ENCODE measurements at places on chromosomes 16 and 17.

DNA sequence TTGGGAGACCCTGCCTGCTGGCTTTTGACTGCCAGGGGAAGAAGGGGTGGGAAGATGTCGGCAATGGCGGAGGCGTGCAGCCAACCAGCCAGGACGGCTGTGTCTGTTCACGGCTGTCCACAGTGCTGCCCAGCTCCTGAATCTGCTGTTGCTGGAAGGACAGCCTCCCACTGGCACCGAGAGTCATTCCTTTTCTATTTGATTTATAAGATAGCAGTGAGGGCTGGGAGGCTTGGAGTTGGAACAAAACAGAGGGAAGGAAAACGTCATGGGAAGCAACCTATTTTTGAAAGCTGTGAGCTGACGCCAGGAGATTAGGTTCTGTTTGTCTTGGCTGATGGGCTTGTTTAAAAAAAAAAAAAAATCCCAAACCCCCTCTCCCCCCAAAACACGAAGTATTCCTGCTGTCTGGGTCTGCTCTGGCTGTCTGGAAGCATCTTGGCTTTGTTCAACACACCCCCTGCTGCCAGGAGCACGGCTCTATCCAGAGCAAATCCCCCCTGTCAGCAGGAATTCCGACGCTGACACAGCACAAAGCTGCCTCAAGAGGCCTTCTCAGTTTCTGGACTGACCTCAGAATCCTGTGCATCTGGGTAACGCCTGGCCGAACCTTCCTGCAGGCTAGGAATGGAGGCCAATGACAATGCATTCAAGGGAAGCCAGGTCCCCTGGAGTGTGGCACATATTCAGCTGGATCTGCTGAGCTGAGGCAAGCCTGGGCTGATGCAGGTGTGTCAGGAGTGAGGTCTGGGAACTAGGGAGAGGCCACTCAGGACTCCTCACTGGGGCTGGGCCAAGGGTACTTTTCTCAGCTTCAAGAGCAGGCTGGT is 41.0 kb upstream of the SREBF1 start:
- no peak overlapping the region for H3K4me3 ChIP-seq
- no peak for DNase-seq
- no peaks in the 10 kb centered on the region for H3K27me3 ChIP-seq
- H3K36me3 ChIP-seq = peaks cover 4% of the 10 kb centered on the region
- no peak overlapping the region for H3K27ac ChIP-seq

- H3K4me1 ChIP-seq = peaks cover 21% of the 10 kb centered on the region
- DNase-seq = no peak
- H3K36me3 ChIP-seq = peaks cover 9% of the 10 kb centered on the region
- H3K4me3 ChIP-seq = peak overlapping the region; percentile 43
Measured at GRCh38 chr17:46212634-46213435, 19.6 kb upstream of the KANSL1 start.

GRCh38 chr17:9038380-9038779 is 17.1 kb downstream of the NTN1 start:
- no peaks in the 10 kb centered on the region for H3K4me1 ChIP-seq
- no peak overlapping the region for H3K27ac ChIP-seq
- H3K36me3 ChIP-seq = peaks cover 3% of the 10 kb centered on the region

DNA sequence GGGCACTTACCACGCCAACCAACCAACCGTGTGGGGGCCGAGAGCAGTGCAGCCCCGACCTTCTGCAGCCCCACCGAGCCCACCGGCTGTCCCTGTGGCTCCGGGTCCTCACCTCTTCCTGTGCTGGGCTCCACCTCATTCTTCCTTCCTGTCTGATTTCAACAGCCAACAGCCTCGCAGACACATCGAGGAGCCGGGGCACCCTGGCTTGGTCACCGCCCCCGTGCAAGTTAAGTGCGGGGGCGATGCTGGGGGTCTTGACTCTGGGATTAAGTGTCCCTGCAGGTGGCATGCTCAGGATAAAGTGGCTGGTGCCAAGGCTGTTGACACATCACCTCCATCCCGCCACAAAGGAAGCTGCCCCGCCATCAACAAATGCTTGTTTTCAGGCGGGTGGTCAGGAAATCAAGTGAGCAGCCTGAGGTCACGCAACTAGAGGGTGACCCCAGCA is at the start of gene NLRC3:
TSS of gene NLRC3 (minus strand) at position 102 of the 451 bp plus-strand sequence. CDS start 12,367 bp downstream, outside the sequence.
- DNase-seq = no peak
- H3K27me3 ChIP-seq = no peaks in the 10 kb centered on the region

- H3K27ac ChIP-seq = no peak overlapping the region
- no peak for DNase-seq
- H3K4me1 ChIP-seq = peaks cover 9% of the 10 kb centered on the region
- H3K27me3 ChIP-seq = peaks cover 5% of the 10 kb centered on the region
Measured at GRCh38 chr17:78374189-78374588, 4.3 kb upstream of the PGS1 start.

DNA sequence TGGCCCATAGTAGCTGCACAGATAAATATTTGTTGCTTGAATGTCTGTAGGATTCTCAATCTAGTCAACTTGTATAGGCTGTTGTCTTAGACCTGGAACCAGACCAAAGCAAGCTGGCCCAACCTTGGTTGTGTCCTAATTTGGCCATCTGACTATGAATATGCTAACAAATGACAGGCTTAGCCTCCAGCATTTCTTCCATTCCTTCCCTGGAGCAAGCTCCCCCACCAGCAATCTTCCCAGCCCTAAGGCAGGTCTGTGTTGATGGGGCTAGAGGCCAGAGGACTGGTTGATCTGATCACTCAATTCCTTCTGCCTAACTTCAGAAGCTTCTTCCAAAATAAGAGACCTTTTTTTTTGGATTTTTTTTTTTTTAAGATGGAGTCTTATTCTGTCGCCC is 9.4 kb upstream of the PHOSPHO1 start:
- no peak overlapping the region for H3K27ac ChIP-seq
- H3K27me3 ChIP-seq = peaks cover 20% of the 10 kb centered on the region
- peaks cover 2% of the 10 kb centered on the region for H3K36me3 ChIP-seq
- no peaks in the 10 kb centered on the region for H3K4me1 ChIP-seq

- no peak for DNase-seq
- H3K4me3 ChIP-seq = no peak overlapping the region
- no peak overlapping the region for H3K27ac ChIP-seq
- H3K36me3 ChIP-seq = peaks cover 12% of the 10 kb centered on the region
Measured at GRCh38 chr16:23691483-23692189, 12.9 kb downstream of the PLK1 start.

- no peaks in the 10 kb centered on the region for H3K27me3 ChIP-seq
- no peak for DNase-seq
- H3K27ac ChIP-seq = no peak overlapping the region
Measured at GRCh38 chr17:51052235-51052634, 68.4 kb downstream of the SPAG9 start.

GRCh38 chr17:46192189-46192438 is 1.1 kb downstream of the KANSL1 start:
- H3K4me3 ChIP-seq = peak overlapping the region; percentile 100
- H3K27ac ChIP-seq = peak overlapping the region; percentile 99
- H3K36me3 ChIP-seq = peaks cover 5% of the 10 kb centered on the region
- no peaks in the 10 kb centered on the region for H3K27me3 ChIP-seq
- DNase-seq = no peak
- H3K4me1 ChIP-seq = peaks cover 55% of the 10 kb centered on the region

GRCh38 chr17:77145612-77146245 is 5.0 kb downstream of the SEC14L1 start:
- H3K27me3 ChIP-seq = no peaks in the 10 kb centered on the region
- peak overlapping the region; percentile 92 for H3K27ac ChIP-seq
- peaks cover 47% of the 10 kb centered on the region for H3K4me1 ChIP-seq
- peak overlapping the region; percentile 47 for H3K4me3 ChIP-seq
- no peak for DNase-seq
- peaks cover 16% of the 10 kb centered on the region for H3K36me3 ChIP-seq

DNA sequence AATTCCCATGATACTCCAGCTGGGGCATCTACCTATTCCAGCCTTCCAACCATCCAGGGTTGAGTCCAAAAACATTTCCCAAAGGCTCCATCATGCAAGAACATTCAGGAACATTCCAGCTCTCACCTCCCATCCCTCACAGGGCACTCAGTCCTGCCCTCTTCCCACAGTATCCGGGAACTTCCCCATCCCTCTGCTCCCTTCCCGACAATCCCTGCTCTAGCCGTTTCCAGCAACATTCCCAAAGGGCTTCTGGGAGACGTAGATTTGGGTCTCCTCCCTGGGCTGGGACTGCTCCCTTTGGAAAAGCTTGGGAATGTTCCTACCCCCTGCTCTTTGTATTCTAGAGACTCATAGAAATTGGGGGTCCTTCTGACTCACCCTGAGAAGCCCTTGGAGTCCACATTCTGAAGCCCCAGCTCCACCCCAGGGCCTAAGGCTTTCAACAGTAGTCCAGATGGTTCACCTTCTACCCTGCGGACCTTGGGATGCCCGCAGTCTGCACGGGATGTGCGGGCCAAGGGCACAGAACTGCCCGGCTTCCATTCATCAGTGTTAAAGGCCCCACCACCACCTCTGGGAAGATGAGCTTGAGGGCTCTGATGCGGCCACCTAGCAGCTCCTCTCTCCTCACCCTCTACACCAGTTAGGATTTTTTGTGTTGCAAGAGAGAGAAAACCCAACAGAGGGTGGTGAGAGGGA is 25.4 kb downstream of the NGFR start:
- H3K4me3 ChIP-seq = no peak overlapping the region
- H3K27ac ChIP-seq = no peak overlapping the region
- peaks cover 15% of the 10 kb centered on the region for H3K4me1 ChIP-seq
- peaks cover 34% of the 10 kb centered on the region for H3K27me3 ChIP-seq
- peaks cover 2% of the 10 kb centered on the region for H3K36me3 ChIP-seq

GRCh38 chr17:64431534-64431933 is 17.4 kb upstream of the MILR1 start:
- peaks cover 20% of the 10 kb centered on the region for H3K27me3 ChIP-seq
- no peak overlapping the region for H3K27ac ChIP-seq
- DNase-seq = no peak
- H3K4me1 ChIP-seq = no peaks in the 10 kb centered on the region
- H3K4me3 ChIP-seq = no peak overlapping the region
- H3K36me3 ChIP-seq = peaks cover 2% of the 10 kb centered on the region

DNA sequence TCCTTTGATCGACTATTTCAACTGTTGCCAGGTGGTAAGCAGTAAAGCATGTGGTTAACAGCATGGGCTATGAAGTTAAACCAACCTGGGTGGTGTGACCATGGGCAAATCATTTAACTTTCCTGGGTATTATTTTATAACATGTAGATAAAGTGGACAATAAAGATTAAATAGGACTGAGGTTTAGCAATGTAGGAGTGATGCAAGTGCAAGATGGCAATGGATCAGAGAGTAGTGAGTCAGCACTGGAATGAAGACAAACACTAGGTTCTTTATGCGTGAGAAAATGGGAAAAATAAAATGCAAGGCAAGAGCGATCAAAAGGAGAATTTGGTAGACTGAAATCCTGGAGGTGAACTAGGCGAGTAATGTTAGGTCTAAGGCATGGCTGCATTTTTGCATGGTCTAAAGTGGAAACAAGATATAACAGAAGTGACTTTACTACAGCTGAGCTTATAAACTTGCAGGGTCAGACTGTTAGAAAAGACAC is 222.4 kb upstream of the AXIN2 start:
- peaks cover 4% of the 10 kb centered on the region for H3K27me3 ChIP-seq
- no peak overlapping the region for H3K27ac ChIP-seq
- H3K4me1 ChIP-seq = no peaks in the 10 kb centered on the region
- H3K4me3 ChIP-seq = no peak overlapping the region

DNA sequence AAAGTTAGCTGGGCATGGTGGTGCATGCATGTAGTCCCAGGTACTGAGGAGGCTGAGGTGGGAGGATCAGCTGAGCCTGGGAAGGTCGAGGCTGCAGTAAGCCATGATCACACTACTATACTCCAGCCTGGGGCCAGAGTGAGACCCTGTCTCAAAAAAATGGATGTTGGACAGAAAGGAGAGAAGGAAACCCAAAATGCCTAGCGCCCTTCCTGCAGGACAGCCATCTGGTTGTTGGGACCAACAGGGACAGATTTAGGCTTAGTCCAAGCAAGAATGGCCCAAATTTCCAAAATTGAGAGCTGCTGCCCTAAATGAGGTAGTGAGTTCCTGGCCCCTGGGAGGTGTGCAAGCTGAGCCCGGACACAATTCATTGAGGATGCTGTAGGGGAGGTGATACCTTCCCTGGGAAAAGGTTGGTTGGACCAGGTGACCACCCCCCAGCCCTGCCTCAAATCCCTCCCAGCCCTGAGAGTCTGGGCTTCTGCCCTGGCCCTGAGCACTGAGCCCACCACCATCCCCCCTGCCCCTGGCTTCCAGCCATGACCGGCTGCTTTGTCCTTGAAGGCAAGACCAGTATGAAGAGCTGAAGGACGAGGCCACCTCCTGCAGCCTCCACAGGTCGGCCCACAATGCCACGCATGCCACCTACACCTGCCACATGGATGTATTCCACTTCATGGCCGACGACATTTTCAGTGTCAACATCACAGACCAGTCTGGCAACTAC is 35.1 kb downstream of the IL21R start:
- DNase-seq = no peak
- H3K36me3 ChIP-seq = peaks cover 10% of the 10 kb centered on the region
- H3K27ac ChIP-seq = peak overlapping the region; percentile 37
- no peaks in the 10 kb centered on the region for H3K27me3 ChIP-seq
- peaks cover 10% of the 10 kb centered on the region for H3K4me1 ChIP-seq
- no peak overlapping the region for H3K4me3 ChIP-seq

DNA sequence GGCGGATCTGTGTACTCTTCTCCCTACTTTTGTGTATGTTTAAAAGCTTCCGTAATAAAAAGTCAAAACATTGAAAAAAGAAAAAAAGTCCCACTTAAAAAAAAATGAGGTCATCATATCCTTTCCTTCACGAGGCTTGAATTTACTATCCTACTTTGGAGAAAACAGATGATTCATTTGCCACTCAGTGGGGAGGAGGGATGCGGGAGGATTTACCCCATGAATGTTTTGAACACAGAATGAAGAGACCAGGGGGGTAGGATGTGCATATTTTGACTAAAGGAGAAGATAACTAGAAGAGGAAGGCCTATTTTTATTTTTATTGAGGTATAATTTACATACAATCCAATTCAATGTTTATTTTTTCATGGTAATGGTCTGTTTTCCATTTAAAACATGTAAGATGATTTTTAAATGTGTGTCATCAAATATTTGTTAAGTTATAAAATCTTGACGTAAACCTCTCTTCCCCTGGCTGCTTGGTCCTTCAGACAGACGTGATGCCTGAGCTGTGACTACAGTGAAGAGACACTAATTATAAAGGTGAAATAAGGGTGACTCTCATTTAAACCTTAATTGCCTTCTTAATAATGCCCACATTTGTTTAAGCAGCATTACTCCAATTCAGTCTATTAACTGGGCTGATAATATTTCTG is 135.4 kb upstream of the AXIN2 start:
- H3K27ac ChIP-seq = no peak overlapping the region
- no peak for DNase-seq
- H3K36me3 ChIP-seq = peaks cover 5% of the 10 kb centered on the region
- H3K27me3 ChIP-seq = peaks cover 14% of the 10 kb centered on the region

GRCh38 chr16:57537194-57537505 is 779 bp upstream of the CCDC102A start:
- peaks cover 2% of the 10 kb centered on the region for H3K36me3 ChIP-seq
- H3K27ac ChIP-seq = peak overlapping the region; percentile 95
- DNase-seq = no peak
- peaks cover 58% of the 10 kb centered on the region for H3K4me1 ChIP-seq
- no peaks in the 10 kb centered on the region for H3K27me3 ChIP-seq

DNA sequence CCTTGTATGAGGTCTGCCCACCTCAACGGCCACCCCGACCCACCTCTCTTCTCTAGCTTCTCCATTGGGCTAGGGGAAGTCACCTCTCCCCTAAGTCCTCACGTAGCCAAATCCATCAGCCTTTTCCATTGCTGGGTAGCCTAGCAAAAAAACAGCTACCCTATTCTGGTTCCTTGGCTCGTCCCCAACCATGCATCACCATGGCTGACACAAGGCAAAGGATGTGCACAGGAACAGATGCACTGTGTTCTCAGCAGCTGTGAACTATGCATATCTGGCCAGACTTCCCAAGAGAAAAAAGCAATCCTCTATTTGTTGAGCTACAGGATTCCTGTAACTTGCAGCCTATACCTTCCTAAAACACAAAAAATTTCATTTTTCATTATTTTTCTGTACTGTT is 22.0 kb upstream of the FLCN start:
- H3K4me1 ChIP-seq = peaks cover 5% of the 10 kb centered on the region
- H3K4me3 ChIP-seq = no peak overlapping the region
- DNase-seq = no peak
- no peaks in the 10 kb centered on the region for H3K27me3 ChIP-seq
- peaks cover 7% of the 10 kb centered on the region for H3K36me3 ChIP-seq

All from T-helper 17 cell (primary cell).